ENCODE measurements at places on chromosomes 3 and 15.

DNA sequence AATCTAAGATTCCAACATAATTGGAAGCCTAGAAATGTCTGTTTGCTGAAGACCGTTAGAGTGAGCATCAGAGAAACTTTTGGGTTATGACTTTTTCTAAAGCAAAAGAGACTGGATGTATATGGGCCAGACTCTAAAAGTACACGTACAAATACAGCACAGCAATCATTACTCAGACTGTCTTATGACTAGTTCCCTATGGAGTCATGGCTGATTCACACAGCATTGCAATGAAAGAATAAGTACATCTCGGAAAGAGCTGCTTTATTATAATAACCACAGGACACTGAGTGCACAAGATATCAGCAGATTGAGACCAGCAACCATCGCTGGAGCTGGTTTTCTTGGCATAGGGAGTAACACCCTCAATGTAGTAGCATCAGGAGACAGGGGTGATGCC is 618.6 kb downstream of the NLGN1 start:
- DNase-seq: peak; percentile 24

DNA sequence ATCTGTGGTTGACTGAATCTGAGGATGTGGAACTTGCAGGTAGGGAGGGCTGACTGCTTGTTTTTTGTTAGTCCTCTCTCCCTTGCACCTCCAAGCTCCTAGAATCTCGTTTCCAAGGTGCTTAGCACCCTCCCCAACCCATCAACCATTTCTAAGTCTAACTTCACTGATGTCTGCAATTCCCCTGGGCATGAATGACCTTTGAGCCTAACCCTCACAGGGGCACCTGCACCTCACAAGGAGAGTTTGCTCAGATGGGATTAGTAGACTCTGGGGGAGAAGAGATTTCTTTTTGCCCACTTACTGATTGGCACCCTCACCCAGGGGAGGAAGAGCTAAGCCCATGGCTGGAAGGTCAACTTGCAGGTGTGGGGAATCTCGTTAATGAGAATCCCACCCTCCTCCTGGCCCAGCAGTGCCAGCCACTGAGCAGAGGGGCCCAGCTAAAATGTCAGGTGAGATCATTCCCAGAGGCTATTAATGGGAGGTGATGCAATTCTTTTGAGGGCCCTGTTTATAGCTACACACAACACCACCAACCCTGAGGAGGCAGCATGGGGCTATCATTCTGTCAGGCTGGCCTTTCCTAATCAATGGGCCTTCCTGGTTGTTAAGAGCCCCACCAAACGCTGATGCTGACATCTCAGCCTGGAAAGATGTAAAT is 81.6 kb upstream of the HERC1 start:
- DNase-seq: no peak

DNA sequence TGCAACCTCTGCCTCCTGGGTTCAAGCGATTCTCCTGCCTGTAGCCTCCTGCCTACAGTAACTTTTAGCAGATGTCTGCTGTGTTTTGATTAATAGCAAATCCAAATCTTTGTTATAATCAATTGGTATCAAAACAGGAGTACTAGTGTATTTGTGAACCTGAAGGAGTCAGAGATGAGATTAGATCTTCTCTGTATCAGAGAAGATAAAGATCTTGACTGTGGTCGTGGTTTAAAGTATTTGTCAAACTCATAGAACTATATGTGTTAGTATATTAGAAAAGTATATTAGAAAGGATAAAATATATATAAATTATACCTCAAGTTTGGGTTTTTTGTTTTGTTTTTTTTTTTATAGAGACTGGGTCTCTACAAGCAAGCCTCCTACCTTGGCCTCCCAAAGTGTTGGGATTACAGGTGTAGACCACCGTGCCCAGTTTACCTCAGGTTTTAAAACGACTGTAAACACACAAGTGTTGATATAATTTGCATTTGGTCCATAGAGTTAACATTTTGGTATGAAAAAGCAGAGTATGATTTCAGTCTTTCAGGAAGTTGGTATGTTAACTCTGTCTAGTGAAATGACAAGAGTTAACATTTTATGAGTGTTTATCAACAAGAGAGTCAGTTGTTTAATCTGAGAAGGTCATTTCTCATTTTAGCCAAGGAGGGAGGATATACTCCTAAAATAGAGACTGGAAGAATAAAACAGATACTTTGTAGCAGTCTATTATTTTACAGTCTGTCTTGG is 18.3 kb downstream of the RTF1 start:
- DNase-seq: no peak

DNA sequence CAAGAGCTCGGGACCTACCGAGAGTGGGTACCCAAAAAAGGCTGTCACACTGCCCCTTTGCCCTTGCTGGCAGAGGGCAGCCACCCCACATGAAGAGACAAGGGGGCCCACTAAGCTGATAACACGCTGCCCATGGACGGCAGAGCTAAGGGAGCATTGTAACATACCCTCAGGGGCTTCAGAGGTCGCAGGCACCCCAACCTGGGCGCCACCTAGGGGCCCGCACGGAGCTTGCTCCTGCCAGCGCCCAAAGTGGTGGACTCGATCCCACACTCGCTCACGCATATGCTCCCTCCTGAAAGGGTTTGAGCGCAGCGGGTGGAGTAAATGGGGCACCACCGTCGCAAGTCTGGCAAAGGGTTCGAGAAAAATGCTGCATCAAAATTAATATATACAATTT is 975.4 kb downstream of the ZPLD1 start:
- DNase-seq: no peak

- no peak for DNase-seq
Observed at GRCh38 chr3:64157150-64158035, 67.9 kb downstream of the PRICKLE2 start.

GRCh38 chr15:92711457-92711831 is 55.9 kb upstream of the FAM174B start:
- DNase-seq: no peak

DNA sequence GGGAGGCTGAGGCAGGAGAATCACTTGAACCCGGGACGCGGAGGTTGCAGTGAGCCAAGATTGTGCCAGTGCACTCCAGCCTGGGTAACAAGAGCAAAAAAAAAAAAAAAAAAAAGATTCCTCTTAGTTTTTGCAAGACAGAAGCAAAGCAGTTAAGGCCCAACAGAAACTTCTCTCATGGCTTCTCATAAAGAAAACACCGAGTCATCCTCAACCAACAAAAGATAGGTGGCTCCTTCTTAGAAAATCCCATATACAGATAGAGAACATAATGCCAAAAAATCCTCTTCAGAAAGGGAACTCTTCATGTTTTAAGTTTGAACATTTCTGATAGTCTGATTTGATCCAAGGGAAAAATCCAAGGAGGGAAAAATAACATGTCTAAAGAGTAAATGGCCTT is 12.5 kb upstream of the SKIL start:
- DNase-seq: no peak

DNA sequence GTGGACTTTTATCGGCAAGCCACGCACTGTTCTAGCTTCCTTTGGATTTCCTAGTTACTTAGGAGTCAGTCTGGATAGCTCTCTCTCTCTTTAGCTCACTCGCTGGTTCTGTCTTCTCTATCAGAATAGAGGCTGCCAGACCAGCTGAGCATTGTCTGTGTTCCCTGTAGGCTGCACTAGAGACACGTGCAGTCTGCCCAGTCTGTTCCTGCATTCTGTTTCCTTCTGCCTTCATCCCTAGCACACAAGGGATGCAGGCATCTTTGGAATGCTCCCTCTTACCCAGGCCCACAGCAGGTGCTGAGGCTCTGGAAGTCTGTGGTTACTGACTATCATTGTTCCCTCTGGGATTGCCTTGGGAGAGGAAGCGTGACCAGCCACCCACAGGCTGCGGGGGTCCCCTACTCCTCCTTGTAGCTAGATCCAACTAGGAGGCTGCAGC is 322.8 kb downstream of the ZNF621 start:
- no peak for DNase-seq

DNA sequence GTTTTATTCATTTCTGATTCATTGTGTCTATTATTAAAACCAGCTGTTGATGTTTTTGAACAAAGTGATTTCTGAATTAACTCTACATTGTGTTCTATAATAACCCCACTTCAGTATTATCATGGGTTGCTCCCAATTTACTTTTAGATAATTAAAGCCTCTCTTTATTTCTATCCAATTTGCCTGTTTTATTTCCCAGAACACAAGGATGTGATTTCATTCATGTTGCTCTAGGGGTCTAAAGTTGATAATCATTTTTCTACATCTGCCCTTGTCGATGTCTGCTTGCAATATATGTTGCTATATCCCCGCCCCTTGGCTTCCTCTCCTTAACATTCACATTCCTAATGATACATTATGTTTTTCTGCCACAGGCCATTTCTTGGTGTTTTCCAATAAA is 747.3 kb downstream of the CADM2 start:
- DNase-seq: no peak
